ENCODE measurements at places on chromosomes 12 and 14.
A peak's percentile ranks its signal among the peaks of the same experiment; 100 is the strongest.

GRCh38 chr12:122125452-122126341, 47.1 kb downstream of the MLXIP start:
- DNase-seq = no peak

GRCh38 chr12:19945559-19946435, 422.5 kb upstream of the PDE3A start:
- DNase-seq = peak; percentile 55

- DNase-seq = no peak
Observed at GRCh38 chr12:50362671-50363070, 33.7 kb downstream of the FAM186A start.

- no peak for DNase-seq
Observed at GRCh38 chr14:32601906-32602305, 272.8 kb downstream of the AKAP6 start.

GRCh38 chr12:31316891-31317290, 9.1 kb downstream of the SINHCAF start:
- no peak for DNase-seq

- DNase-seq = no peak
Observed at GRCh38 chr12:24424889-24425600, 475.6 kb upstream of the SOX5 start.

DNA sequence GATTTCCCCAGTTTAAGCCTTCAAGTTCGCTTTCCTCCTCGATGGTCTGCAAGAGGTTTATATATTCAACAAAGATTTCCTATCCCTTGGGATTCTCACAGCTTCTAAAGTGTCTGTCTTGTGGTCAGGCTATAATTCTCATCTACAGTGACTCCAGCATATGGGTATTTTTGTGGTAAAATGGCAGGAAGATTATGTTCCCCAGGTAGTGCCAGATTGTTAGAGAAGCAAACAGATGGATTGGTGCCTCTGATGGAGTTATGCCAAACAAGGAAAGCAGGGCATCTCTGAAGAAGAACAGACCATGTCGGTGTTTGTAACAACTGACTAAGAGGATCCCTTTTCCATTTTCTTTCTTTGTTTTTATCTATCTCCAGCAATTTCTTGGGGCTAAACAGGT, 5.5 kb upstream of the CCDC175 start:
- DNase-seq = no peak

DNA sequence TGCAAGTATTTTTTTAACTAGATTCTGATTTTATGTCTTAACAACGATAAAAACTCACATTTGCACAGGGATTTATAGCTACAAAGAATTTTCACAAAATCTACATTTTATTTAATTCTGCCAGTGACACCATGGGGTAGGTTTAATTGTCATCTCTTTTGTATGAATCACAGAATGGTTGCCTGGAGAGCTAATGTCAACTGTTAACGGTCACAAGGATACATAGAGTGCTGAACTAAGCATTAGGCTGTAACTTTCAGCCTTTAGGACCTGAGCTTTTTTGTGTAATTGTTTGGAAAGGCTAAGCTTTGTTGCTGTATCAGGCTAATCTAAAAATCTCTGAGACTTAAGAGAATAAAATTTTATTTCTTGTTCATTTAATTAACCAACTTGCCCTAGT, 465.3 kb upstream of the TBX3 start:
- DNase-seq = peak; percentile 49

Measured in AG08396 (cell line).